Hippocampal formation (tissue), 2 donors: ENCODE measurements at places on chromosomes 6 and 20.

DNA sequence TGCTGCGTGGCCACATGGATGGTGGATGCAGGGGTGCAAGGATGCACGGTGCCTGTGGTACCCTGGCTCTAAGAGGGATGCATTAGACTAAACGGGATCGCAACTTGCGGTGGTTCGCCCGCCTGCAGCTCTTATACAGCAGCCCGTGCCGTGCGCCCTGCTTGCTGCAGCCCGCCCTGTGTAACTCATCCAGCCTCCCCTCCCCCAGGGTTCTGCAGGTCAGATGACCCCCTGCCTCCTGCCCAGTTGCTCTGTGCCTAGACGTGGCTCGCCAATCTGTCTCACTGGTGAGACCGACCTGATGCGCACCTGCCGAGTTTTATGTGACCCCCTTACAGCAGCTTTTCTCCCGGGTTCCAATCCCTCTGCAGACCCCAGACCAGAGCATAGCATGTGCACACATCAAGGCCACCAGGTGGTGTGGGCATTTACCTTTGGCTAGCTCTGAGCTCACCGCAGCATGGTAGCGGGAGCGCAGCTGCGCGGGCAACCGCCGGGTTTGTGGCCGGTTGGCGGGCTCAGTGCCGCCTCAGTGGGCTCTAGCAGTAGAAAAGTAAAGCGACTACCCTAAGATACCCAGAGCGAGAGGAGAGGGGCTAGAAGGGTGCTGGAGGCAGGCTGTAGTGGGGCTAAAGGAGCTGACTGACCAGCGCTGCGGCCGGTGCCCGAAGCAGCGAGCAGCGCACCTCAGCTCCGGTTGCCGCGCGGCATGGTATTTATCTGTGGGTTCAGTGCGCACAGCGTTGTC, 693 bp upstream of the GNAS-AS1 start:
- no peak for DNase-seq

DNA sequence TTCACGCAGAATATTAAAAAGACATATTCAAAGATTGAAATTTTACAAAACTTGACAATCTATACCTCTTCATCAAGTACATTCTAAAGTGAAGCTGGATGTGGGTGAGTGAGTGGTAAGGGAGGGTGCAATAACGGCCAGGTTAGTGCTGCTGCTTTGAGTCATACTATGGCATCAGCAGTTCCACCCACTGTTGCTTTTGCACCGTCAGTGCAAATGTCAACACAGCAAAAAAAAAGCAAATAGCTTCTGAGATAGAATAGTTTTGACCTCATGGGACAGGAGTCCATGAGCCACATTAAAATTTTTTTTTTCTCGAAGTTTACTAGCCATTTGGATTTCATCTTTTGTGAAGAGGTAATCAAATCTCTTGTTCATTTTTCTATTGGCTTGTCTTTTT, 31.8 kb downstream of the PSMF1 start:
- DNase-seq: no peak

DNA sequence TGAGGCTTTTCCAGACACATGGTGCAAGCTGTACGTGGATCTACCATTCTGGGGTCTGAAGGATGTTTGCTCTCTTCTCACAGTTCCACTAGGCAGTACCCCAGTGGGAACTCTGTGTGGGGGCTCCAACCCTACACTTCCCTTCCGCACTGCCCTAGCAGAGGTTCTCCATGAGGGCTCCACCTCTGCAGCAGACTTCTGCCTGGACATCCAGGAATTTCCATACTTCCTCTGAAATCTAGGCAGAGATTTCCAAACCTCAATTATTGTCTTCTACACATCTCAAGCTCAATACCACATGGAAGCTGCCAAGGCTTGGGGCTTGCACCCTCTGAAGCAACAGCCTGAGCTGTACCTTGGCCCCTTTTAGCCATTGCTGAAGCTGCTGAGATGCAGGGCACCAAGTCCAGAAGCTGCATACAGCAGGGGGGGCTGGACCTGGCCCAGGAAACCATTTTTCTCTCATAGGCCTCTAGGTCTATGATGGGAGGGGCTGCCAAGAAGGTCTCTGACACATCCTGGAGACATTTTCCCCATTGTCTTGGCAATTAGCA, 11.6 kb downstream of the PDSS2 start:
- no peak for DNase-seq

DNA sequence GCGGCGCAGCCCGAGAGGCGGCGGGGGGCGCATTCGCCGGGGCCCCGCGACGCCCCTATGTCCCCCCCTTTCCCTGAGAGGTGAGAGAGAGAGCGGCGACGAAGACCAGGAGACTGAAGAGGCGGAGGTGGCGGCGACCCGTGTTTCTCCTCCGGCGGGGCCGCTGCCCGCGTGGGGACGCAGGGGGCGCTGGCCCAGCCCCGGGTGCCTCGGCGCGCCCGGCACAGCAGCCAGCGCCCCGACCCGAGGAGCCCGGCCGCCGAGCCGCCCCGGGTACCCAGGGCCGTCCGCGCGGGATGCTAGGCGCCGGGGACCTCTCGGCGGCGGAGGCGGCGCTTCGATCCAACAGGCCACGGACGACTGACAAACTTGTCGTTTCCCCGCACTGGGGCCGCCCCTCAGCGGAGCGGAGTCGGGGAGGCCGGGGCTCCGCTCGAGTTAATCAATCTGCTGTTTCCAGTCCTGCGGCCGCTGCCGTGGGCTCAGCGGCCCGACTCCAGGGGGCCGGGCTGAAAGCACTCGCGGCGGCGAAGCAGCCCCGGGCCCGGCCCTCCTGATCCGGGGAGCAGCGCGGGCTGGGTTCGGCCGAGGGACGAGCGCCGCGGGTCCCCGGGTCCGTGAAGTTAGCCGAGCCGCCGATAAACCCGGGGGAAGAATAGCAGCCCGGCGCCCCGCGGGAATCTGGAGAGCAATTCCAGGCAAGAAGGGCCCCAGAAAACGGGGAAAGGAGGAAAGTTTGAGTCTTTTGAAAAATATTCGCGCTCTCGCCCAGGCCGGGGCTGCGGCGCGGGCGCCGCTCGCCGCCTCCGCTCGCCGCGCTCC, 631 bp downstream of the MDGA1 start:
- DNase-seq: no peak

GRCh38 chr6:8436966-8437365, 1.6 kb upstream of the SLC35B3 start:
- no peak for DNase-seq

DNA sequence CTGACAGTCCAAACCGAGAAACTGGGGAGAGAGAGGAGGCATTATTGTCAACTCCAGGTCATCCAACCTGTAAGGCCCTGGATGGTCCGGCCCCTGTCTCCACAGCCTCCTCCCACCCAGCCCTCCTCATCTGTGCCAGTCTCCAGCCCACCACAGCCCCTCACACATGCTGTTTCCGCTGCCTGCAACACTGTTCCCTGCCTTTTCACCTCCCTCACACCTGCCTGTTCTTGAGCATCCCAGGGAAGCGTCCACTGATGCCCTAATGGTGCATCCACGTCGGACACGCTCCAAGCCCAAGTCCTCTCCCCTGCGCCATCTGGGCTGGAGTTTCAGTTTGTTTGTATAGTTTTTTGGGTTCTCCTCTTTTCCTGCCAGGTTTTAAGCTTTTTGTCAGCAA, 52.0 kb downstream of the BMP7 start:
- DNase-seq: no peak

- DNase-seq: no peak
These were observed 24.9 kb upstream of the PI16 start for GRCh38 chr6:36929607-36930006.

DNA sequence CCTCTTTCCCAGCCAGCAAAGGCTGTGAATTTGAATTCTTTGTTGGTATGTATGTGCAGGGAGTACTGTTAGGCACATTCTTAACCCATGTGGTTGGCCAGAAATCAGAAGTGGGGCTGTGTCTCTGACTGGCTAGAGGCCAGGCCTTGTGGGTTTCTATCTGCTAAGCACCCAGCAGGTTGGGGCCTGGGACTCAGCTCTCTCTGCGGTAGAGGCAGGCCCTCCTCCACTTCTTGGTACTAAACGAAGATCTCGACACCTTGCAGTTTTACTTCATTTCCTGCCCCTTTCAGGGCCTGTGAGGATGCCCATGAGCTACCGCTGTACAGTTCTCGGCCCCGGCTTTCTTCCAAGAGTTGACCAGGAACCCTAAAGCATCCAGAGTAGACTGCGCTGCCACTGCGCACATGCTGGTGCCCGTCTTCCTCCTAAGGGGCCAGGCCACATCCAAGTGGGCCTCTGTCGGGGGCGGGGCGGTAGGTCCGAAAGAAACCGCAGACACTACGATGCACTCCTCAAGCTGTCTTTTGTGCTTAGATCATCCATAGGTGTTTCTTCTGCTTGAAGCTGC, 51.1 kb downstream of the TCP11 start:
- DNase-seq: no peak

DNA sequence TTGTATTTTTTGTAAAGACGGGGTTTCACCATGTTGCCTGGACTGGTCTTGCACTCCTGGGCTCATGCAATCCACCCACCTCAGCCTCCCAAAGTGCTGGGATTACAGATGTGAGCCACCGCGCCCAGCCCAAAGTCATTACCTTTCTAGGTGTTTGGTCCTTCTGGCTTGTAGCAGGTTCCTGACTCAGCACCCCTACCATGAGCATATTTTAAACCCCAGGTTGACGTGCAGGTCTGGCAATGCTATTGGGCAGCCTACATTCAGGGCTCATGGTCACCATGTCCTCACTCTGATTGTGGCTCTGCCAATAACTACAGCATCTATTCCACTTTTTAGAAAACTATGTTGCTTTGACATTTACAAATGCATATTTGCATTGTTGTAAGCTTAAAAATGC, 59.4 kb downstream of the IPCEF1 start:
- no peak for DNase-seq

DNA sequence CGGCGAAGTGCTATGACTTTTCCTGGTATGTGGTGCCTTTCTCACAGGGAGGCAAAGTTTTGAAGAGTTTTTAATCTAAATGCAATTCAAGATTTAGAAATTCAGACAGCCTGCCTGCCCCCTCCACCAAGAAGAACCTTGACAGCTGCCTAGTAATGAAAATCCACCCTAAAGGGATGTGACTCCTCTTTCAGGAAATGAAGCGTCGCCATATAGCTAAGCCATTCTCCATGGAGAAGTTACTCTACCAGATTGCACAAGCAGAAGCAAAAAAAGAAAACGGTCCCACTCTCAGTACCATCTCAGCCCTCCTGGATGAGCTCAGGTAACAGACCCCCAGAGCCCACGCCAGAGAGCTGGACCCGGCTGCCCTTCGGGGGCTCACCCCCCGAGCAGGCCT, 150.1 kb downstream of the DTNBP1 start:
- DNase-seq: no peak

GRCh38 chr6:137970368-137970767, 103.3 kb downstream of the TNFAIP3 start:
- no peak for DNase-seq

DNA sequence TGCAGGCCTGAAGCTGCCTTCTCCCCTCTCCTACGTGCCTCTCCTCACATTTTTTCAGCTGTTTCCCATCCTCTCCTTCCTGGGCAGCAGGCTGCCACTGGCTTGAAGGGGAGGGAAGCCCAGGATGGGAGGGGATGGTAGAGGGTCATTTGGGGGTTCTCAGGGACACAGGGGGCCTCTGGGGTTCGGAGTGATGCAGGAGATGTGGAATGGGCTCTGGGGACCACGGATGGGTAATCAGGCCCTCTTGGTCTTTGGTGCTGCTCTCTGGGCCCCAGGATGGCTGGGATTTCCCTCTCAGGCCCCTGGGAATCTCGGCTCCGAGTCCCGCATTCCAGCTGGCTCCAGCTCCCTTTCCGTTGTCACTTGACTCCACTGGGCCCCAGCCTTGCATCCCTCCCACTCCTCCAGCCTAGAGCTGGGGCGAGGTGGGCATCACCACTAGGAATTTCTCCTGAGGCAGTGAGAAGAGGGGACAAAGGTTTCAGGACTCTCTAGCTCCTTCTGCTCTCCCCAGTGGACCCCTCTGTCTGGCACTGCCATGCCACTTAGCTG, 2.0 kb upstream of the DDR1 start:
- DNase-seq: peak; percentile 40

DNA sequence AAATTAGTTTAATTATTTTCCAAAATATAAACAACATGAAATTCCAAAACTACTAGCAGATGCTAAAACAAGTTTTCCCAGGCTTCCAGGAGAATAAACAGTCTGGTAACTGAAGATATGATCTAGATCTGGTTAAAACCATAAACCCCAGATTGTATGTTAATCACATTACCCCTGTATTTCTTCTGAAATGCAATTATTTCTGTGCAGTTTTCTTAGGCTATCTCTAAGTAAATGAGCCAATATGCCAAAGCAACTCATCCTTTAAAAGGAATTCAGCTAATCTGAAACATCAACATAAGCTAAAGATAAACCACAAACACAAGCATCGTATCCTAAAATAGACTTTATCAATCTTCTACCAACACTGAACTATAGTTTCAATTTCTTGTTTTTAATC, 44.6 kb upstream of the SENP6 start:
- no peak for DNase-seq

GRCh38 chr6:113829696-113830045, 27.5 kb upstream of the MARCKS start:
- DNase-seq: no peak

DNA sequence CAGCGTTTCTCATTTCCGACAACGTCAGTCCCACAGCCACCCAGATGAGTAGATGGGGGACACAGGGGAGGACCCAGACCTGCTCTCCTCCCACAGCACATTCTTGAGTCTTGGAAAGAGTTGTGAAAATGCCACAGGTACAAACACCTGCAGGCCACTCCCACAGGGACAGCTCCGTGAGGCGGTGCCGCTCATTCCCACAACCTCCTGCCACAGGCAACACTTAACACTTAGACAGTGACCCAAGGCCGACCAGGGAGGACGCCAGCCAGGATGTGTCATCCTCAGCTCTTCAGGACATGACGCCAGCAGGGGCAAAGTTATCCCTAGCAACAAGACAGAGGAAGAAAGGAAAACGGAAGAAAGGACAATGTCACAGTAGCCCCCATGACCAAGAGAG, 22.9 kb upstream of the HLA-B start:
- no peak for DNase-seq

DNA sequence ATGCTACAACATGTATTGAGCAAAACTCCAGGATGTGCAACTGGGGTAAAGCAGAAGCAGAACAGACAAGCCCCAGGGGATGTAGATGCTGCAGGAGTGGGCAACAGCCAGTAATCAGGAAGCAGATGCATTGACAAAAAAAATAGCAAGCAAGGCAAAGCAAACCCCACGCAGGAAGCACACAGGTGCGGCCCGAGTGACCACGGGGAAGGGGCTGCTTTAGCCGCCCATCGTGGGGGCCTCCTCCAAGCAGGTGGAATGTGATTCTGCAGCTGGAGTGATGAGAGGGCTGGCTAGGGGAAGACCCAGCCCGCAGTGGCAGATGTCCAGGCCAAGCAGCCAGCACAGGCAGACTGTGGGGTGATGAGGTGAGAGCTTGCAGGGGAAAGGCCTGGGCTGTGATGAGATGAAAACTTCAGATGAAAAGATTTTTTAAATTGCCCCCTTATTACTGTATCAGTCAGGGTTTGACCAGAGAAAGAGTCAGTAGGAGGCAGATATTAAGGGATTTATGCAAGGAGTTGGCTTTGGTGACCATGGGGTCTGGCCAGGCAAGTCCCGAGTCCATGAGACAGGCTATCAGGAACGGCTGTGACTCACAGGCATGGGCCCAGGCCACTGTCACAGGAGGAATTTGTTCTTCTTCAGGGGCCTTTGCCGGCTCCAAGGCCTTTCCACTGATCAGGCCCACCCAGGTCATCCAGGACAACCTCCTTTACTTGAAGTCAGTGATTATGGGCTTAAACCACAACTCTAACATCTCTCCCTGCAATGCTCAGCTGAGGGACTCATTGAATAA, 207.6 kb downstream of the ANKRD60 start:
- DNase-seq: no peak
